ENCODE measurements at places on chromosomes 7 and 10.

- no peak for DNase-seq
Measured at GRCh38 chr7:150567871-150568301, 696 bp downstream of the GIMAP4 start.

- no peak for DNase-seq
Measured at GRCh38 chr7:42105554-42106358, 131.3 kb downstream of the GLI3 start.

GRCh38 chr7:30968294-30968693 is 4.5 kb downstream of the GHRHR start:
- peak; percentile 7 for DNase-seq

DNA sequence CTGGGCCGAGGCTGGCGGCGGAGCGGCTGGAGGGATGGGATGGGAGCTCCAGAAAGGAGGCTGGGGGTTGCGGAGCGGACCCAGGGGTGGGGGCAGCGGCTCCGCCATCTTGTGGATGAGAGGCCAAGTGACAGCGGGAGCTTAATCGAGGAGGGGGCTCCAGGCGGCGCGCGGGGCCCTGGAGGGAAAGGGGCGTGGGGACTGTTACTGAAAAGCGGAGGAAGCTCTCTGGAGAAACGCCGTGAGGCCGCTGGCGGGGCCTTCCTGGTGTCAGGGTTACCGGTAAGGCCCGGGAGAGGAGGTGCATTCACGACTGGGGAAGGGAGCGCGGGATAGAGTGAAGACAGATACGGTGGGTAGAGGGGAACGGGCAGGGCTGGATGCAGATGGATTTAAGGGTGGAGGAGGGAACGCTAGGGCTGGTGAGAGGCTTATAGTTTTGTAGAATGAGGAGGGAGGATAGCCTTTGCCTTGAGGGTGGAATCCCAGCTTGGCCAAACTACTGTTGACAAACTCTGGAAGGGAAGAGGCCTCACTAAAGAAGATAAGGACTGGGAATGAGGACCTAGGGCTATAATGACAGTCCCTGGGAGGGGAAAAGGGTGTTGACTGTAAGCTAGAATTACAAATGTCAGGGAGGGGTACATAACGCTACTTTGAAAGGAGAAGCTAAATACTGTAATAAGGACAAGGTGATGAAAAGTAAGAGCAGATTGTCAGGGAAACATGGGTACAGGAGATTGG is 535 bp downstream of the BTRC start:
- no peak for DNase-seq

- no peak for DNase-seq
Measured at GRCh38 chr7:134372858-134373257, 56.1 kb upstream of the SLC35B4 start.

DNA sequence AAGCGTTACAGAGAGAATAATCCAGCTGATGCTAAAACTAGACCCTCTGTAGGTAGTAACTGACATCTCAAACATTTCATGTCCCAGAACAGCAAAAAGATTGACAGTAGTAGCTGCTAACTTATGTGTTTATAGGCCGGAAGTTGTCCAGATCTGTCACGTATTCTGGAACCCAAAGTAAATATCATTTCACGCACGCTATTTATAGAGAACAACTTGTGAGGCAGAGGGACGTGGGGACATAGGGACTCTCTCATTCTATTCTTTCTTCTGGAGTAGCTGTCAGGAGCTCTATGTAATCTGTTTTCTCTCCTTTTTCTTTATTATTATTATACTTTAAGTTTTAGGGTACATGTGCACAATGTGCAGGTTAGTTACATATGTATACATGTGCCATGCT is 22.3 kb downstream of the AGK start:
- DNase-seq, result no peak

DNA sequence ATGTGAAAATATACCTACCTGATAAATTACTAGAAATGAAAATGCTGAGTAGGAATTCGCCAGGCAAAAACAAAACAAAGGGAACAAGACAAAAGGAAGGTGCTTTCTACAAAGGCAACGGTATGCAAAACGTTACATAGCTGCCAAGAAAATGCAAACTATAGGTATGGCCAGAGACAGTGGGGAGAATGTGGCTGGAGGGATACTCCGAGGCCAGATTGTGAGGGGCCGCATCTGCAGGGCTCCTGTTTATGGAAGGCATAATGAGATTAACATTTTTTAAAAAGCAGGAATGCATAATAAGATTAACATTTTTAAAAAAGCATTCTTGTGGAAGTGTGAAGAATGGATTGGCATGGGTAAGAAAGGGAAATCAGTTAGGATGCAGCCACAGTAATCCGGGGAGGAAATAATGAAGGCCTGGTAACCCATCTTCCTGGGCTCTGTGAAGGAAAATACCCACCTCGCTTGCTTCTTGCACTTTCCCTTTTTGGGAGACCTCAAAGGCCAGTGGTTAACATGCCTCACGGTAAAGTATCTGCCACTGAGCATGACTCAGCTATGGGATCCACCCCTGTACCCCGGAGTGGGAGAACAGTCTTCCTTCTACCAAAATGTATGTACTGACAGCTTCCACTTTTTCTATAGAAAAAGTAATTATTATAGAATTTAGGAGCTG is 145.8 kb upstream of the LRRN3 start:
- DNase-seq, result no peak

DNA sequence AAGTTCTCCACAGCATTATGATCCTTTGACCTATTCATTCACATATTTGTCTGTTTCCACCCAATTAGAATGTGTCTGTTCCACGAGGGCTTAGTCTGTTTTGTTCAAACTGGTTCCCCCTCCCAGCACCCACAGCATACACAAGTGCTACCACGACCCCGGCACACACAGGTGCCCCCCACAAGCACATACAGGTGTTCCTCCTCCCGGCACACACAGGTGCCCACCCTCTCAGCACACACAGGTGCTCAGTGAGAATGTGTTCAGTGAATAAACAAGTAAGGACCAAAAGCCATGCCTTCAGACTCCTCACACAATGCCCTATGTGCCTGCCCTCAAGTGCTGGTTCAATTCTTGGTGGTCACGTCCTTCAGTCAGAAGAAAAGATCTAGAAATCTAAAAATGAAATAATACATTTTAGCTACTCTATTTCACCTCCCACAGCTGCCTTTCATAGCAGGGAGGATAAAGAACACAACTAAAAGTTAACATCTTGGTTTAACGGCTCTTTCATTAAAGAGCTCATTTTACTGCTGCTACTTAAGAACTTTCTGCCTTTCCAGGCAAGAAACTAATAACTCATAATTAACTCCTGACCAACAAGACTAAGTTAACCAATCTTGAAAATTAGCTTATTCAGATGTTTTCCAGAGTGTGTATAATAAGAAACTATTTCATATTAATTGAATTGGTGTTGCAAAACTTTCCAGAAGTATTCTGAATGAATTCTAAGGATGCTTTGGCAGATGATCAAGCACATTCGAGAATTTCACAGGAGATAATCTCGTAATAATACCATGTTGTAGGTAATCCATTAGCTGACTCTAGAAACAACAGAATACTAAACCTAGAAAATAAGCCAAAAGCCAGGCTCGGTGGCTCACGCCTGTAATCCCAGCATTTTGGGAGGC is 2.3 kb downstream of the DNMBP start:
- DNase-seq, result no peak

DNA sequence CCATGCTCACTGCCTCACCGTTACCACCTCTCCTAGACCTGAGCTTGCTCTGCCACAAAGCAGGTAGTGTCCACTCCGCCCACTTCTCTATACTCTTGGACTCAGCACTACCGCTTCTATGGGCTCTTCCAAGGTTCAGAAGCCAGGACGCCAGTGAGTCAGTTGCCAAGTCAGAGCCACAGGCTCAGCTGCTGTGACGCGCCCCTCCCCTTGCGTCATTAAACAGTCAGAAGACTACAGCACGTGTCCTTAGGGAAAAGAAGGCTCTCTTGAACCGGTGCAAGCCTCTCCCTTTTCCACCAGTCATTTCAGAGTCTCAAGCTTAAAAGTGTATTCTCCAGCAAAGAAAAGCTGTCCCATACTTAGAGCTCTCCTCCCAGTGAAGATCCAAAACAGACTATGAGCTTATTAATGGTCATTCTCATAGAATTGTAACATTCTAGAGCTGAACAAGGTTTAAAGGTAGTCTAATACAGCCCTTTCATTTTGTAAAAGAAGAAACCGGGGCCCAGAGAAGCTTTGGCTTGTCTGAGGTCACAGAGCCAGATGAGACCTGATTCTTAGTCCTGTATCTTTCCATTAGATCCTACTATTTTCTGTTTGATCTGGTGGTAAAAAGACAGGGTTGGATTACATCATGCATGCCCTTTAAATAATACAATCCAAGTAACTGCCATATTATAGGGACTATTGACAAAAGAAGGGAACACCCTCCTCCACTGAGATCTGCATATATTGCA is 40.9 kb upstream of the MET start:
- peak; percentile 18 for DNase-seq

DNA sequence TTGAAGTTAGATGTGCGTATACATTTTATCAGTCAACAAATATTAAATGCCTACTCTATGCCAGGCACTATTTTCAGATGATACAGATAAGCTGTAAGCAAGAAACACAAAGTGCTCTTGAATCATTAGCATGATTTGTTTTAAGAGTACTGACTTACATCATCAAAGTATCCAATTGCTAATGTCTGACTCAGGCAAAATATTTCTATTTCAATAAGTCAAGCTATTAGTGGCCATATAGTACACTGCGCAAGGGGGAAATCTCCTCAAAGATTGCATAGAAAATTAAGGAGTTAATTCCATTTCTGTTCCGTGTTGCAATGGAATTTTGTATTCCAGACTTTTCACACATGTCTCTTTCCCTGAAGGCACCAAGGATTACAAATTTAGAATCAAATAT is 46.1 kb upstream of the DNAJC1 start:
- DNase-seq, result no peak

GRCh38 chr10:58955615-58956014 is 220.8 kb upstream of the PHYHIPL start:
- no peak for DNase-seq

GRCh38 chr7:130732980-130733930 is 752 bp downstream of the KLF14 start:
- no peak for DNase-seq

All from GM12864 (cell line).